ENCODE measurements at places on chromosomes 6 and 20. TPM values are rescaled to one million over a fixed set of nuclear protein-coding genes. Genes with fewer than 3 reads are reported as not detected.

- peaks cover 25% of the 10 kb centered on the region for H3K4me1 ChIP-seq
- H3K27ac ChIP-seq, result peak overlapping the region; percentile 27
- no peak overlapping the region for H3K4me3 ChIP-seq
- no peaks in the 10 kb centered on the region for H3K27me3 ChIP-seq
- DNase-seq, result no peak
- no peaks in the 10 kb centered on the region for H3K36me3 ChIP-seq
Measured at GRCh38 chr6:7155871-7156579, 48.3 kb downstream of the RREB1 start.

- H3K36me3 ChIP-seq, result peaks cover 54% of the 10 kb centered on the region
- no peak overlapping the region for H3K27ac ChIP-seq
- H3K4me3 ChIP-seq, result no peak overlapping the region
- no peaks in the 10 kb centered on the region for H3K4me1 ChIP-seq
- H3K27me3 ChIP-seq, result no peaks in the 10 kb centered on the region
Measured at GRCh38 chr20:31785089-31785488, 34.1 kb upstream of the MYLK2 start.

CCN6 gene
- not detected for total RNA-seq

BTNL2 gene
- not detected for total RNA-seq

- no peak for DNase-seq
- no peaks in the 10 kb centered on the region for H3K36me3 ChIP-seq
- H3K4me3 ChIP-seq, result no peak overlapping the region
- H3K27ac ChIP-seq, result no peak overlapping the region
- no peaks in the 10 kb centered on the region for H3K27me3 ChIP-seq
Measured at GRCh38 chr6:80437801-80438200, 331.3 kb downstream of the BCKDHB start.

DNA sequence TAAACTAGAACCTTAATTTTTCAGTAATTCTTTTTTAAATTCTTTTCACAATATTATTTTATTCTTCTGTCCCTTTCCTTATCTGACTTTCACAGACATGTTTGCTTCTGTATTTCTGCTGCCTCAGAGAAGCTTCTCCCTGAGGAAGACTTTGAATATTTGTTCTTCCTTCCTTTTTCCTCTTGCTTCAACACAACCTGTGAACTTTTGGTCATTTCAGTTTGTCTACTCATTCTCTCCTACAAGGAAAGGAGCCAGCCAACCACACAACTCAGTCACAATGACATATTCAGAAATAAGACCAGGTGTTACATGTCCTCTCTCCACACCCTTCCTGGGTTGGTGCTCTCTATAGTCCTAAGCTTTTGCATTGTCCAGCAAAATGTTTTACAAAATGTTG is 310.4 kb downstream of the TFAP2B start:
- H3K27ac ChIP-seq, result no peak overlapping the region
- DNase-seq, result no peak
- no peak overlapping the region for H3K4me3 ChIP-seq
- H3K36me3 ChIP-seq, result no peaks in the 10 kb centered on the region

DNA sequence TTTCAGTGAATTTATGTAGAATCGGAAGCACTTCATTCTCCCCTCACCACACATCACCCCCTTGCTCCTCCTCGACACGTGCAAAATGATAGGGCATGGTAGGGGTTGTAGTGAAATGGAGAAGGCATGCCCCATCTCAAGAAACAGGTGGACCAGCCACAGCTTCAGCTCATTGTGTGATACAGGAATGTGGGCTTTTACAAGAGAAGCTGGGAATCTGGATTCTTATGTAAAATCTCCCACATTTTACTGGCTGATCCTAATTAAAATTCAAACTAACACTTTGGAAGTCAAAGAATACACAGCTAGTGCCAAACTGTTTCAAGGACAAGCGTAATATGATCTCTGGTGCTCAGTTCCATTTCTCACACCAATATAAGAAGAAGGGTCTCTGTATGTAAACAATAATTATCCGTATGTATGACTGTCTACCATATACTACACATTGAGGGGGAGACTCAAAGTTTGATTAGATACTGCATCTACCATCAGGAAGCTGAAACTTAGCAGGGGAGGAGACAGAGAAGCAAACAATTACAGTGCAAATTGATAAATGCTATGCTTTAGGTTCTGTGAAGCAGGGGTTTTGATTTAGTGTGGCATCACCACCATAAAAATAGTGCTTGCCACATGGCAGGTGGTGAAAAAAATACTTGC is 24.3 kb upstream of the KIAA0408 start:
- H3K4me1 ChIP-seq, result peaks cover 61% of the 10 kb centered on the region
- peak overlapping the region; percentile 47 for H3K4me3 ChIP-seq
- H3K27ac ChIP-seq, result peak overlapping the region; percentile 77
- H3K36me3 ChIP-seq, result no peaks in the 10 kb centered on the region
- no peak for DNase-seq
- H3K27me3 ChIP-seq, result no peaks in the 10 kb centered on the region

NKAIN4 gene
- total RNA-seq, result not detected

DNA sequence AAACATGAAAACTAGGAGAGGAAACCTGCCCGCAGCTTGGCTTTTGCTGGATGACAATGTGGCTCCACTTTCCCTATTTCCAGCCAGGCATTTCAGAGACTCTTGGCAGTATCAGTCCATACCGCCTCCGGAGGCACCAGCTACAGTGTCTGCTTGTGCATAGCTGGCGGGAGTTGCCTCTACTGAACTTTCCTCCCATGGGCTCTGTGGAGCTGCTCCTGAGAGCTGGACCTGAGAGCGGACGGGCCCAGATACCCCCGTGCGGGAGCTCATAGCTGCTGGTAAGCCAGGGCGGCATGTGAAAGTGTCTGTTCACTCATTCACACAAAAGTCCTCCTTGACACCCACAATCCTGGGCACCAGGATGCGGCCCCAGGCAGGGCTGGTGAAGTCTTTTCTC is 130.3 kb upstream of the PMEPA1 start:
- DNase-seq, result no peak
- peaks cover 2% of the 10 kb centered on the region for H3K4me1 ChIP-seq
- peaks cover 4% of the 10 kb centered on the region for H3K27me3 ChIP-seq
- H3K27ac ChIP-seq, result no peak overlapping the region
- H3K4me3 ChIP-seq, result no peak overlapping the region

DNA sequence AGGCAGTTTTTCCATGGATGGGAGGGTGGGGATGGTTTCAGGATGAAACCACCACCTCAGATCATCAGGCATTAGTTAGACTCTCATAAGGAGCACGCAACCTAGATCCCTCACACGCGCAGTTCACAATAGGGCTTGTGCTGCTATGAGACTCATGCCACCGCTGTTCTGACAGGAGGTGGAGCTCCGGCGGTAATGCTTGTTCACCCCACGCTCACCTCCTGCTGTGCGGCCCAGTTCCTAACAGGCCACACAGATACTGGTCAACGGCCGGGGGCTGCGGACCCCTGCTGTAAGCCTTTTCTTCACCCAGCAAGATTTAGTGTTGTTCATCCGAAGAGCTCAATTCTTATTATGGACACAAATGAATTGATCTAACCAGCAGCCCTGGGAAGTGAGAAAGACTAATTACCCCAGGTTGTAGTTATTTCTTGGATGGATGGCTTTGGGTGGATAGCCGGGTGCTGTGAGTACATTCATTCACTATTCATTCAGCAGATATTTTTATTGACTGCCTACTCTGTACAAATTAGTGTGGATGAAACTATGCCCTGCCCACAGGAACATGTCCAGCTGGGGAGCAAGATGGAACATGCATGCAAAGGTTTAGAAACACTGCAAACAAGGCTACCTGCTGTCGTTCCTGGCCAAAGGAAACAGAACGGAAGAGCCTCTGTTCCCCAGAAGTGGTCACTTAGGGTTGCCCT is 57.2 kb downstream of the RIOK1 start:
- peaks cover 15% of the 10 kb centered on the region for H3K27me3 ChIP-seq
- H3K4me1 ChIP-seq, result peaks cover 5% of the 10 kb centered on the region
- no peaks in the 10 kb centered on the region for H3K36me3 ChIP-seq
- H3K4me3 ChIP-seq, result no peak overlapping the region
- H3K27ac ChIP-seq, result no peak overlapping the region
- DNase-seq, result no peak

GRCh38 chr20:23881371-23881770 is 1.8 kb upstream of the CST5 start:
- DNase-seq, result no peak
- H3K4me1 ChIP-seq, result no peaks in the 10 kb centered on the region
- no peak overlapping the region for H3K4me3 ChIP-seq

DNA sequence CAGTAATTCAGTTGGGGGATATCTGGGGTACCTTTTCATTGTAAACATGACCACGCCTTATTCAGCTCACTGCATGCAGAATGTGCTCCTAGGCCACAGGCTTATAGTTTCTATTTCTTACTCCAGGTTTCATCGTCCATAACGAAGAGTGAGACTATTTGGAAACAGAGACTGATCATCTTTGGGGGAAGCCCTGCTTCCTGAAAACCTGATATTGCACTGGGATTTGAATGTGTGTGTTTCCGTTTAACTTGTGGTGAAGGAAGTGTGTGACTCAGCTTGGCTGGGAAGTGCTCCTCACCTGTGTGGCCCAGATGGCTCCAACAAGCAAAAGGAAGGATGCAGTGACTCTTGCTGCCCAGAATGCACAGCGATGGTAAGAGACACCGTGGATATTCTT is 19.6 kb upstream of the LTV1 start:
- peaks cover 19% of the 10 kb centered on the region for H3K4me1 ChIP-seq
- no peak overlapping the region for H3K4me3 ChIP-seq
- no peaks in the 10 kb centered on the region for H3K27me3 ChIP-seq
- no peak for DNase-seq
- H3K27ac ChIP-seq, result no peak overlapping the region

EYA4 gene
- 38.8 TPM for total RNA-seq

DNA sequence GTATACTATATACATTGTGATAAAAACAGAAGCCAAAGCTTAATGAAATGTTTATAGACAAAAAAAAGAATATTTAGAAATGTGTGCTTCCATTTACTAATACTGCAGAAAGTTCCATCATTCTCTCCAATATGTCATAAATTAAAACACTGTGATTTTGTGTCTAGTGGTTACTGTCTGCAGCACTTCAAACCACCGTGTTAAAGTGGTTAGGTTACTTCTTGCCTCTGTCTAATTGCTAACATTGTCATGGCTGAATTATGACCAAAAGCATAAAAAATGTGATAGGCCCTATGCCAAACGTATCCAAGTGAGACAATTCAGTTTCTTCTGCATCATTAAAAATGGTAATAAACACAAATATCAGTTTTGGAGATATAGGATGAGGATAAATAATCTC is 52.7 kb upstream of the CST5 start:
- no peaks in the 10 kb centered on the region for H3K36me3 ChIP-seq
- H3K27me3 ChIP-seq, result no peaks in the 10 kb centered on the region
- no peak for DNase-seq
- no peaks in the 10 kb centered on the region for H3K4me1 ChIP-seq
- no peak overlapping the region for H3K4me3 ChIP-seq
- H3K27ac ChIP-seq, result no peak overlapping the region

NNAT gene
- not detected for total RNA-seq

- no peak for DNase-seq
- H3K27ac ChIP-seq, result no peak overlapping the region
- no peak overlapping the region for H3K4me3 ChIP-seq
- no peaks in the 10 kb centered on the region for H3K36me3 ChIP-seq
- H3K4me1 ChIP-seq, result peaks cover 7% of the 10 kb centered on the region
- no peaks in the 10 kb centered on the region for H3K27me3 ChIP-seq
Measured at GRCh38 chr6:147136057-147136456, 68.2 kb upstream of the STXBP5 start.

RAD21L1 gene
- total RNA-seq, result not detected

- peak; percentile 6 for DNase-seq
- H3K27me3 ChIP-seq, result no peaks in the 10 kb centered on the region
- H3K27ac ChIP-seq, result peak overlapping the region; percentile 97
- peaks cover 5% of the 10 kb centered on the region for H3K36me3 ChIP-seq
Measured at GRCh38 chr6:74137911-74138310, 441.9 kb downstream of the CD109 start.

TRMT11 gene
- total RNA-seq, result 27.7 TPM

DNA sequence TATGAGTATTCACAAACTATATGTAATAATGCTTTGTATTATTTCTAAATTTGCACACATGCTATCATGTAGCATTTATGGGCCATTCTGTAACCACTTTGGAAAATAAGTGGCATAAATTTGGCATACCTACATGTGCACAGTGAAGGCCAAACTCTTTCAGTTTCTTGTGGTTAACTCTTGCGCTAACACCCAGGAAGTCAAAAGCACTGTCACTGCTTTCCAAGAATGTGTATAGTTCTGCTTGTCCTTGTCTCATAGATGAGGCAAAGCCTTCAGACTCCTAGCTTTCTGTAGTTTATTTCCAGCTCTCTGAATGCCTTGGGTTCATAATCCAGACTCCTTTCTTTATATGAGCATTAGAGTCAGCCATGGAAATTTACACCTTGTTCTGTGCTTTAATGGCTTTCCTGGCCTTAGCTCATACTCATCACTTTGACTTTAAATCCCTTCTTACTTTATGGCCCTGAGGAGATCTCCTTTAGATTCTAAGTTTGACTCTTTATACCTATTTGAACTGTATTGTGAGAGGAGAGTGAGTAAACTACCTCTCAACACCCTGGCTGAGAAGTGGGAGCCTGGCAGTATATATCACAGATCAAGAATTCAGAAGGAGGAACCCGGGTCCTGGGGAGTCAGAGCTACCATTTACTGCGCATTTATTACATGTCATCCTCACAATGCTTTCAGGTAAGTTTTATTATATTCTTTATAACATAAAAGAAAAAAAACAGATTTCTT is 949 bp upstream of the SLC17A3 start:
- no peaks in the 10 kb centered on the region for H3K36me3 ChIP-seq
- H3K27me3 ChIP-seq, result no peaks in the 10 kb centered on the region

- H3K27ac ChIP-seq, result peak overlapping the region; percentile 15
- H3K27me3 ChIP-seq, result no peaks in the 10 kb centered on the region
- H3K4me1 ChIP-seq, result peaks cover 28% of the 10 kb centered on the region
- no peaks in the 10 kb centered on the region for H3K36me3 ChIP-seq
Measured at GRCh38 chr6:110629153-110629552, 152.7 kb upstream of the SLC22A16 start.

DNA sequence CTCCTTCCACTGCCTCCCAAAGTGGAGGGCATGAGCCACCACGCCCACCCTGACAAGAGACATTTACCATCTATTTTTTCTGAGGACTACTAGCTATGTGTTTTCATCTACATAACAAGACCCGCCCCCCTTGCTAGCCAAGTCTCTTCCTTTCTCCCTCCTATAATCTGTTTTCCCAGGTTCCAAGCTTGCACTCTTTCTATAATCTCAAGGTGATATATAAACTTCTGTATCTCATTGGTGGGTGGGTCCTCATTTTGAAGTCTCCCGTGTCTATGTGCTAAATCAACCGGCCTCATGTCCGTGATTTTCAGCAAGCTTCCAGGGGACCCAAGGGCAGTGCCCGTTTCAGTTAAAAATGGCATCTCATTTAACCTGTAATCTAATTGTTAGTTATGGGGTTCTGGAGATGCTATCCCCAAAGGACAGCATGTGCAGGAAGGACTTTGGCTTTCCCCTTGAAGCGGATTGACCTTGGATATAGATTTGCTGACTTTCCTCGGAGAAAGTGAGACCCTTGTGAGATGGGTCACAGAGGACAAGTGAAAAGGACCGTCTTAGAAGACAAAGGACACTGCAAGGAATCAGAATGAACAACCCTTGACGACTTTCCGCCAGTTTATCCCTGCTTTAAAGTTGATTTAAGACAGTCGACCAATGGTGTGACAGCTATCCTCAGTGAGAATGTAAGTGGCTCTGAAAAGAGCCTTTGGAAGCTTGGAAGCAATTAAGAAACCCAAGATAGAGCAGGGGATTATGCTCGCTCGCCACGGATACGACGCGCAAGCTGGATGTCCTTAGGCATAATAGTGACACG is 22.4 kb downstream of the OR2B2 start:
- H3K27me3 ChIP-seq, result no peaks in the 10 kb centered on the region
- H3K36me3 ChIP-seq, result no peaks in the 10 kb centered on the region
- H3K4me1 ChIP-seq, result peaks cover 11% of the 10 kb centered on the region
- no peak overlapping the region for H3K27ac ChIP-seq

Data from Calu3 (cell line).